ENCODE measurements at places on chromosomes 11 and 22.

DNA sequence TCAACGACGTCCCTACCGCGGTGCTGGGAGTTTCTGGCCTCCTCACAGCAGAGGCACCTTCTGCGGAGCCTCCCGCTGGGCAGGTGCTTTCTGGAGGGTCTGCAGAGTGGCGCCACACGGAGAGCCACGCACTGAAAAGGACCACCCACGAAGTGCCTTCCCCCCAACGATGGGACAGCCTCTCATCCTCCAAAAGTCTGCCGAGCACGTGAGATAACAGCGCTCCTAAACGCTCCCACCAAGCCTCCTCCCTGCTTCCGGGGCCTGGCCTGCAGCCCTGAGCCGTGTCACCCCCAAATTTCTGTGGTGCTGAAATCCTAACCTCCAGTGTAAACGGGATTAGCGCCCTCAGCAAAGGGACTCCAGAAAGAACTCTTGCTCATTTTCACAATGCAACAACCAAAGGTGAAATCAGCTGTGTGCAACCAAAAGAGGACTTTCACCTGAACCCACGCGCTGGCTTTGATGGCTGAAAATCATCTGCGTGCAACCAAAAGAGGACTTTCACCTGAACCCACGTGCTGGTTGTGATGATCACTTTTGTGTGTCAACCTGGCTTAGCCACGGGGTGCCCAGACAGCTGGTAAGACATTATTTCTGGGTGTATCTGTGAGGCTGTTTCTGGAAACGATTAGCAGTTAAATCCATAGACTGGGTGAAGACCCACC, 924.6 kb downstream of the BRD1 start:
- DNase-seq: no peak

- DNase-seq: no peak
Observed at GRCh38 chr22:40331706-40332105, 14.6 kb upstream of the ADSL start.

DNA sequence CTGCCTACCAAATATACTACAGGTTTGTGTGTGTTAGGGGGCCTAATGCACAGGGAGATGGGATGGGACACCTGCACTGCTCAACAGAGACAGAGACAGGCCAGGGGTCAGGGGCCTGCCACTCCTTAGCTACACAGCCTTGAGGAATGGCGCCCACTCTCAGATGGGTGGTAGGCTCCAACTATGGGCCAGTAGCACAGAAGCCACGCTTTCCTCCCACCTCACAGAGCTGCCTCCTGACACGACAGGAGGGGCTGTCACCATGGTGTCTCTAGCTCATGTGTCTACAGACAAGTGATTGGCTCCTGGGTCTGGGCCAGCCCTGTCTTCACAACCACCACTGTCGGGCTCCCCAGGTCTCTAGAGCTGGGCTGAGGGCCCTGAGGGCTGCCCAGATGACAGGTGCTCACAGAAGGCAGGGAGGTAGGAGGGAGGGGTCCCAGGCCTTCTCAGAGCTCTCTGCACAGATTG, 81.8 kb downstream of the DGCR2 start:
- no peak for DNase-seq

GRCh38 chr11:66082946-66083698, 13.1 kb downstream of the PACS1 start:
- DNase-seq: no peak

- no peak for DNase-seq
Observed at GRCh38 chr11:95565724-95566141, 223.8 kb downstream of the FAM76B start.

- DNase-seq: no peak
Observed at GRCh38 chr22:31238057-31238456, 26.0 kb downstream of the LIMK2 start.

- DNase-seq: no peak
Observed at GRCh38 chr11:26229981-26230380, 101.9 kb upstream of the ANO3 start.

DNA sequence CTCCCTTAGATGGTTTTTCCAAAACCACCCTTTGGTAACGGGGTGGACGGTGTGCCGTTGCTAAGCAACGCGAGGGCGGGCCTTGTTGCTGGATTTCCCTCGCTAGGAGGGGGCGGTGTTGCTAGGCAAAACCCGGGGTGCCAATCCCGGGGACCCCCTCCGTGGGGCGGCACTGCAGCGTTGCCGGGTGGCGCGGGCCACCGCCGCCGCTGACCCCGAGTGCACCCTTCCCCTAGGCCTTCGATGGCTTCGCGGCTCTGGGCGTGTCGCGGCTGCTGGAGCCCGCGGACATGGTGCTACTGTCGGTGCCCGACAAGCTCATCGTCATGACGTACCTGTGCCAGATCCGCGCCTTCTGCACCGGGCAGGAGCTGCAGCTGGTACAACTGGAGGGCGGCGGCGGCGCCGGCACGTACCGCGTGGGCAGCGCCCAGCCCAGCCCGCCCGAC, 8.9 kb downstream of the EHBP1L1 start:
- DNase-seq: no peak

- no peak for DNase-seq
Observed at GRCh38 chr22:45101515-45102227, 62.1 kb upstream of the NUP50 start.

- no peak for DNase-seq
Observed at GRCh38 chr22:27062910-27063309, 405.5 kb downstream of the MIAT start.

DNA sequence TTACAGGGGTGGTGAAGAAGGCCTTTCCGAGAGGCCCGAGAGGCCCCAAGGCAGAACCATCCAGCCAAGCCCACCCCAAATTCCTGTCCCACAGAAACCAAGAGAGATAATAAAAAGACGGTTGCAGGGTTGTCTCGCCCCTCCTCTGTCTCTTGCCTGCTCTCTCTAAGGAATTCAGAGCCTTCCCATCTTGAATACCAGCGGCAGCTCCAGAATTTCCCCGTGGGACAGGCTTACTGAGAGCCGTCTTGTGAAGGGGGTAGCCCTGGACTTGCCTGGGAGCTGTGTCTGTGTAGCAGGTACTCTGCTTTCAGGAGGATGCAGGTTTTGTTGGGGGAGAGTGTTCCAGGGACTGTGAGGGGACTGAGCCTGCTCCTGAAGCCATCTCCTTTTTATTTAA, 9.6 kb upstream of the EIF3D start:
- DNase-seq: no peak

DNA sequence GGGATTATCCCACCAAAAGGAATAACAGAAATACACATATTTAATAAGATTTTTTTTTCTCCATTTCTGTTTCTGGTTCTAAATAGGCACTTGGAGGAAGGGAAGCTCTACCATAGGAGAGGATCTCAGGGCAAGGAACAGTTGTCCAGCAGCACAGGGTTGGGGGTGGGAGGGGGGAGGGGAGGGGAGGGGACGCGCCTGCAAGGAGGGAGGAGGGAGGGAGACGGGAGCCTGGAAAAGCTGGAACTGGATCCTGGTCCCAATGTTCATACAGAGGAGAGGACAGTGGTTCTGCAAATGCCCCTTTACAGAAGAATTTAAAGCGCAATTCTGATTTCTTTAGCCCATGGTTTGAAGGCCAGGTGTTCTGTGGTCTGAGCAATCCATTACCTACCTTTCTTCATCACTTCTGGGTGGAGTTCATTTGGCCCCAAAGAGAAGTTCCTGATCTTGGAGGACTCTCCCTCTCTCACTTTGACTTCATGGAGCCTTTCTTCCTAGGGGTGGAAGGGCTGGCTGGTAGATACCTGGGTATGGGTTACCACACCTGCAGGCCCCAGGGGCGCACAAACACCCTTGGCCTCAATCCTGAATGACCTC, 348.9 kb upstream of the NCAM1 start:
- no peak for DNase-seq

DNA sequence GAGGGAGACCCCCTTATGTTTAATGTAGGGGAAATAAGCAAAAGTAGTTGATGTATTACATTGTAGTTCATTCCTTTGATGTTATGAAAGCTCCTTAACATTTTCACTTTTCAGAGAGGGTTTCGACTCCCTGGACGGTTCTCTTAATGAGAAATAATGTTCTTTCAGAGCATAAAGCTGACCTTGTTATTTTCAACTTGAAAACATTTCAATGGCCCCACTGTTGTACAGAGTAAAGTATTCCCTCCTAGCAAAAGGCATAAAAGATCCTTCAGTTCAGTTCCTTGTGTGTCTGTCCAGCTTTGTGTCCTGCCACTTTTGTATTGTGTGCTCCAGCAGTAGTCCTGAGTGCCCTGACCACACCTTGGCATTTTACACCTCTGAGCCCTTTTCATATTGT, 63.9 kb downstream of the UVRAG start:
- no peak for DNase-seq

GRCh38 chr11:64178951-64179639, 6.9 kb upstream of the STIP1 start:
- DNase-seq: no peak

- DNase-seq: no peak
Observed at GRCh38 chr11:21912285-21912684, 280.6 kb upstream of the ANO5 start.

- DNase-seq: no peak
Observed at GRCh38 chr11:3222941-3223915, 4.6 kb upstream of the MRGPRG start.

- no peak for DNase-seq
Observed at GRCh38 chr11:4180441-4181183, 86.0 kb downstream of the RRM1 start.

DNA sequence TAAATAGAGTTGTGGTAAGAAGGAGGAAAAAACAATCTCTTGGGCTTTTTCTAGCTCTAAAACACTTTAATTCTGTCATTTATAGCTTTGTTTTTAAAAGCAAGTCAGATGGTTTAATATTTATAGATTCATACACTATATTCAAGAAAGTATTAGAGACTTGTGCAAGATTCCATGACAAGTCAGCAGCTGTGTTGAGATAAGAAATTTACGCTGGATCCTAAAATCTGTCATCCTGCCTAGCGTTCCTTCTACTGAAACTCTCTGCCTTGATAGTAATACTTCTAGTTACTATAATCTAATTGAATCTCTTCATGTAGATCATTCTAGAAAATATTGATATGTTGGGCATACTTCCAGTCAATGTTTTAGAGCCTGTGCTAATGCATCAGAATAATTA, 721.8 kb downstream of the CNTN5 start:
- no peak for DNase-seq

GRCh38 chr11:123525511-123525918, 95.4 kb downstream of the GRAMD1B start:
- no peak for DNase-seq

- no peak for DNase-seq
Observed at GRCh38 chr11:44496391-44496790, 69.1 kb upstream of the CD82 start.

- no peak for DNase-seq
Observed at GRCh38 chr11:76654298-76654851, 16.2 kb downstream of the LRRC32 start.

- no peak for DNase-seq
Observed at GRCh38 chr11:122599434-122599833, 56.1 kb upstream of the UBASH3B start.

GRCh38 chr11:60790726-60791125, 5.6 kb downstream of the MS4A10 start:
- DNase-seq: no peak

Measured in stimulated activated CD8-positive, alpha-beta memory T cell treated with anti-CD3 and anti-CD28 coated beads, Interleukin-12 subunit alpha, Interleukin-12 subunit beta, amount 100 ng/mL, for 1 hour (primary cell).